COR-L47 (cell line): ENCODE measurements at places on chromosomes 11 and 22.

- DNase-seq, result no peak
Measured at GRCh38 chr11:46234311-46234710, 43.2 kb upstream of the CREB3L1 start.

- no peak for DNase-seq
Measured at GRCh38 chr11:93520726-93521509, 22.3 kb downstream of the SMCO4 start.

DNA sequence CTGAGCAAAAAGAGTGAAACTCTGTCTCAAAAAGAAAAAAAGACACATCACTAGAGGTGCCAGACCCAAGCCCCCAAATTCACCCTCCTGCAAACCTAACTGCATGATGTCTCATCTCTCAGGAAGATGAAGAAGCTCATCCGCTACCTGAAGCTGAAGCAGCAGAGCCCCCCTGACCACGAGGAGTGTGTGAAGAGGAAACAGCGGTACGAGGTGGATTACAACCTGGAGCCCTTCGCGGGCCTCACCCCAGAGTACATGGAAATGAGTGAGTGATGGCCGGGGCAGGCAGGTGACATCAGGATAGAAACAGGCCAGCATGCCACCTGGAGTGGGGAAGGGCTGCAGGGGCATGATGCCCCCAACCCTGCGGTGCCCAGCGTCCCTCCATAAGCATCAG lies 36.0 kb upstream of the FADD start:
- DNase-seq, result no peak

DNA sequence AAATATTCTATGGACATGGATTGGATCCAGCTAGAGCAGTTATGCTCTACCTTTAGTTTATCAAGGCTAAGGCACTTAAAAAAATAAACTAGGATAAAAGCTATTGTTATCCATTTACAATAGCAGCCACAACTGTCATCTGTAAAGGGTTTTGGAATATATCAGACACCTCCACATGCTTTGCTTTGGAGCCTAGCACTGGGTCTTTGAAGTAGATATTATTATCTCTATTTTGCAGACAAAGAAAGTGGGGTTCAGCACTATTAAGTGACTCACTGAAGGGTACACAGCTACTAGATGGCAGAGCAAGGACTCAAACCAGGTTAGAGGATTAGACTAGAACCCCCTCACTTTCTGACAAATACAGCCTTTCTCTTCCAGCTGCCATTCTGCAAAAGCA lies 82.0 kb downstream of the KCNJ1 start:
- DNase-seq, result no peak

DNA sequence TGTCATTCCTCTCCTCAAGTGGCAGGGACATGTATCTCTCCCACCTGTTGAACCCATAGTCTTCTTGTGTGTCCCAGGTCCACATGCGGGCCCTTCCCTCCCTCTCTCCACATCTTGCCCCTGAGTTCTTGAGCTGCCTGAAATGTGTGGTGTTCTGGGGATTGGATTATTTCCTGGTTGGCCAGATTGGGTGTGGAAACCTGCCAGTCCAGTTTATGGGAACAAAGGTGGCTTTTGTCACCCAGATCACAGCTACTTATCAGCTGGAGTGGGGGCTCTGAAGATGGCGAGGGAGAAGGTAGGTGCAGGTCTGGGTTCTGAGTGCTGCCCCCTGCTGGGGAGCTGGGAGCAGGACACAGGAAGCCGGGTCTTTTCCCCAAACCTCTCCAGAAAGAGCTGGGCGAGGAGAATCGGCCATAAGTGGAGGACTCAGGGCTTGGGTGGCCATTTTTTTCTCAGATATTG lies 14.2 kb downstream of the DTX4 start:
- no peak for DNase-seq

DNA sequence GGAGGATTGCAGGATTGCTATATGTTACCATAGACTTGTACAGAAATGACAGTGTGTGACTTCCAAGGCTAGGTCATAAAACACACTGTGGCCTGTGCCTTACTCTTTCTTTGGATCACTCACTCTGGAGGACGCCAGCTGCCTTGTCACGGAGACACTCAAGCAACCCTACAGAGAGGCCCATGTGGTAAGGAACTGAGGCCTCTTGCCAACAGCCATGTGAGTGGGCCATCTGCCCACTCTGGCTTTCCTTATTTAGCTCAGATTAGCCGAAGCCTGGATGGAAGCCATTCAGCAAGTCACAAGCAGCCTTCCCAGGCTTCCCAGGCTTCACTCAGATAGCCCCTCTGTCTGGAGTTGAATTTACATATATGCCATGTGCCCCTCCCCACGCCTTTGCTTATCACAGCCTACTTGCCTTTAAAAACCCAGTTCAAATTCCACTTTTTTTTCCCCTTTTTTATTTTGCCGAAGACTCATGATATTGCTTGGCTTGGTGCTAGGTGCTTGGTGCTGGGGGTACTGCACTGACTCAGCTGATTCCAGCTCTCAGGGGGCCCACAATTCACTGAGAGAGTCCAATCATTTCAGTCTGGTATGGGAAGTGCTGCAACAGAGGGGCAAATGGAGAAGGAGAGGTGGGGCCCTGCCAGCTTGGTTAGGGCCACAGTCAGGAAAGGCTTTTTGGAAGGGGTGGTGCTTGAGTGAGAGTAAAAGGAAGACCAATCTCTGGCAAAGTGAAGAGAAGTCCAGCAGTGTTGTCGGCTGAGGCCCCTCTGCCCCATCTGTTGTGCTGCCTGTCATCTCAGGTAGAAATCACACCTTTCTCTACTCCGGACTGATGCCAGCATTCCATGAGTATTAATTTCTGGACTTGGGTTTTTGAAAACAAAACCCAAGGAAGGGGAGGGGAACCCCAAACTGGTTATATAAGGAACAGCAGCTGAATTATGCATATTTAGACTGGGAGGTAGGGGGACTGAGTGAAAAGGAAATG lies 14.5 kb upstream of the P4HA3 start:
- DNase-seq, result no peak

DNA sequence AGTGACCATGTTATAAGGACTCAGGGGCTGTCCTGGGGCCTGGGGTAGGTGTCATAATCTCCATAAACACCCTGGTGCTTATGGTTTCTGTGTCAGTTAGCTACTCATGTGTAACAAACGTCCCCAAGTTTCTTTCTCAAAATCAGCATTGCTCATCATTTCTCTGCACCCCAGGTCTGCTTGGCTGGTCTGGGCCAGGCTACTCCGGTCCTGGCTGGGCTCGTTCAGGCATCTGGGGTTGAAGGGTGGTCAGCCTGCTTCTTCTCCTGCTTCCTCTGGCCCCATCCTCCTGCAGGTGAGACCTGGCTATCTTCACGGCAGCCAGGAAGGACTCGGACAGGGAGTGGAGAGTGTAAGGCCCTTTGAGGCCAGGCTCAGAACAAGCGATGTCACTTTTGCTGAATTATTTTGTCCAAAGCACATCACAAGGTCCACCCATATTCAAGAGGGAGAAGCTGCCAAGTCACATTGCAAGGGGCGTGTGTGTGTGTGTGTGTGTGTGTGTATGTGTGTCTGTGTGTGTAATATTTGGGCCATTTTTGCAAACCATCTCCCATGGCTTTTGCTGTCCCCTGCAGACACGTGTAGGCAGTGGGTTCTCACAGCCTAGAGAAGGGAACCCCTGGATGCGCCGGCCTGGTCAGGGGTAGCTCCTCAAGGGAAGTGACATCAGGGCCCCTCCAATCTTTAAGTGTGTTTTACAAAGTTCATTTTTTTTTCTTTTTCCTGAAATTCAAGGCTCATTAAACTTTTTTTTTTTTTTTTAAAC lies 535.8 kb downstream of the TBC1D22A start:
- DNase-seq, result no peak

DNA sequence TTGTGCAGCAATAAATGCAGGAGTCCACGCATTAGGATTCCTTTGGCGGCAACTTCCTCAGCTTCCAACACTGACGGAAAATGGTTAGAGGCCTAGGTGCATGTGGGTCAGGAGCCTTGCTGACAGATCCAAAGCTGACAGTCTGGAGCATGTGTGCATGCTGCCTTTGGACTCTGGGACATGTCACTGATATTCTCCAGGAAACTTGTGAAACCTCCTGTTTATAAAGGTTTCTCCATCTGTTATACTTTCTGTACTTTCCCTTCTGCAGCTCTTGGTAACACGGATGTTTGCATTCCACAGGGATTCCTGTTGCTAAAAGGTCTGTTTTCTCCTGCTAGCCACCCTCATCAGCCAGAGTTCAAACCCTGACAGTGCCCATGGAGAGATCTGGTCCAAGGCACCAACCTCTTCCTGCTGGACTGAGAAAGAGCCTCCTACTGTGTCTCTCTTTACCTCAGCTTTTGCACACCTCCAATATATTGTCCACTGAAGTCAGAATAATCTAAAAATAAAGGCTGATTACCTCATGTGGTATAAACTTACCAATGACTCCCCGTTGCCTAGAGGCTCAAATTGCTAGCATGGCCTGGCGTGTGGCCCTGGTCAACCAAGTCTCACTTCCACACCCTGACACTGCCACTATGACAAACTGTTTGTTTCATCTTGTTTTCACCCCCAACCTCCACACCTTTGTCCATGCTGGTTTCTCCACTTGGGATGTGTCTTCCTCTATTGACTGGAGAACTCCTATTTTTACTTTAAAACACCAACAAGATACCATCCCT lies 31.1 kb upstream of the LYVE1 start:
- DNase-seq, result no peak

DNA sequence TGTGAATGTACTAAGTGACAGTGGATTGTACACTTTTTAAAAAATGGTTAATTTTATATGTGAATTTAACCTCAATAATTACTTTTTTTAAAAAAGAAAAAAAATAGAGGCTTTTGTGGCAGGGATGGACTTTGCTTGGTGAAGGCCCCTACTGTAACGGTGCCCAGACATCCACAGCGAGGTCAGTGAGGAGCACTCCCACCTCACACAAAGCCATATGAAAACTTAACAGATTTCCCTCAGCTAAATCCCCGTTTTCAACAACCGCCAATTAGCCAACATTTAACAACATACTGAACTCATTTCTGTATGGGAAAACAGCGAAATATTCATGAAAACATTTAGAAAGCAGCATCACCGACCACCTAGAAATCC lies 642 bp upstream of the C11orf58 start:
- peak; percentile 39 for DNase-seq

GRCh38 chr22:32788904-32789624 lies 12.4 kb upstream of the TIMP3 start:
- DNase-seq, result no peak

DNA sequence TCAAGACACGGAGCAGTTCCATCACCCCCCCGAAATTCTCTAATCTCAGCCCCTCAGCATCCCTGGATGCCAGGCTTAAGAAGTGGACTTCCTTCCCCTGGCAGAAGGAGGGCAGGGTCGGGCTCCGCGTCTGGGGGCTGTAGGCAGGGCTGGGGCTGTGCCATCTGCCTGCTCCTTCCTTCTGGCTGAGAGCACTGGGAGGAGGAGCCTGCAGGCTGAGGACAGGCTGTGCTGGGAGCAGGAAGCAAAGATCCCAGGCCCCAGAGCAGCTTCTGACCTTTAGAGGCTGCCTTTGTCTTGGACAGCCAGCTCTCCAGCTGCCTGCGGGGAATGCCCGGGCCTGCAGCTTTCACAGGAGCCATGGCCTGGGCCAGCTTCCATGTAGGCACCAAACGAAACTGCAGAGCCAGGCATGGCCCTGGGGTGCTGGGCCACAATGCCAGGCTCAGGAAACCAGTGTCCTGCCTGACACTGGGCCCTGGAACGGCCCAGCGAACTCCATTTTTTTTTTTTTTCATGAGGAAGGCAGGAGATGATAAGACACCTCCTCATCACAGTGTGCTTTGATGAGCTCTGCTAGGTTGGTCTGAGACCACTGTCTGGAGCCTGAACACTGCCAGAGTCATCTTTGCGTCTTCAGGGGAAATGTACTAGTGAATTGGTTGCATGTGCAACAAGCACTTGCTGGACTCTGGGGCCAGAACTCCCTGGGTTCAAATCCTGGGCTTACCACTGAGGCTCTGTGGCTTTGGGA lies 67.9 kb downstream of the MCM5 start:
- DNase-seq, result no peak

DNA sequence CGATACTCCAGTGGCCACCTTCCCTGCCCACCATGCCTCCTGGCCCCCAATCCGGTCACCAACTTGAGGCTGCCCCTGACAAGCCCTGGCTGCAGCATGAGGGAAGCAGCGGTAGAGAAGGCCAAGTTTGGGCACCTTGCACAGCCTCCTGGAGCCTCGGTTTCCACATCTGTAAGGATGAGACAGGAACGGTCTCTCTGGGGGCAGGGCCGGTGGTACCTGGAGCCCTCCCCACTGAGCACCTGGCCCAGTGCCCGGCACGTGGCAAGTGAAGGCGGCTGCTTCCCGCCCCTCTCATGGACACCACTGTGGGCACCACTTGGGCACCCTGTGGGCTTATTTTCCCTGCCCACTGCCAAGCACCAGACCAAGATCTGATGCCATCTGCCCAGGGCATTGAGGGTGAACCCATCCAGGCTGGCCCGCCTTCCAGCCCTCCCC lies 77.8 kb downstream of the CDKN1C start:
- peak; percentile 10 for DNase-seq

- DNase-seq, result no peak
Measured at GRCh38 chr11:41878095-41878494, 418.6 kb upstream of the LRRC4C start.

DNA sequence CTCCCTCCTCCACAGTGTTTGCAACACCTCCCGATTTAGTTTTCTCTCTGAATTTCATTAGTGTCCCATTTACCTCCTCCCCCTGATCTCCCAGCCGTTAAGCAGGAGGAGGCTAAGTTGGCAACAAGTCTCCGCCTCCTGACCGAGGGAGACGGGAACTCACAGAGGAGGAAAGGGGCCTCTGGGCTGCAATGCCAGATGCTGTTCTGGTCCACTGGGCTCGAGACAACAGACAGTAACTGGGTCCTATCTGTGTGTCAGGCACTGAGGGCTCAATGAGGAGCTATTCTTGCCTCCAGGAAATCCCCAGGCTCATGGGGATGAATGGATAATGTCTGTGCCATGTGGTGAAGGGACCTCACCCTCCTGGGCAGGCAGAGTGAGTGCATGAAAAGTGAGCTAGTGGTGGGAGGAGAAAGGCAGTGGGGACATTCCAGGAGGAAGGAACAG lies 228.1 kb downstream of the TENM4 start:
- no peak for DNase-seq

GRCh38 chr11:122348659-122349409 lies 232.8 kb upstream of the BLID start:
- DNase-seq, result no peak
